ENCODE measurements at places on chromosomes 4 and X.

GRCh38 chr4:101418055-101418454 is 70.7 kb upstream of the PPP3CA start:
- peak; percentile 26 for DNase-seq

DNA sequence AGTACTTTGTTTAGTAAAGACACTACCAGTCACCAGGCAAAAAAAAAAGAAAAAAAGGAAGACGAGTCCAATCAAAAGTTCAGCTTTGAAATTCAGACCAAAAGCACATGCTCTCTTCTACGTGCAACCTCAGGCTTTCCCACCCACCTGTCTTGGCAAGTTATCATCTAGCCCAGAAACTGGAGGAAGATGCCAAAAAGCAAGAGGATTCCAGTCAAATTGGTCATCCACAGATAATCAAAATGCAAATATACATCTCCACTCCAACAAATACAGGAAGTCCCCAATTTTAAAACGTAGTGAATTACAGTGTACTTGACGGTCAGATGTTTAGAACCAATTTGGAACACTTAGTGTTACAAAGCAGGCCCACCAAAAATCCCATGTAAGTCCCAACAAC is 96.5 kb downstream of the PALLD start:
- DNase-seq, result no peak

- no peak for DNase-seq
These were observed 27.6 kb downstream of the FGFRL1 start for GRCh38 chr4:1038948-1039492.

GRCh38 chr4:169270810-169271691 is at the start of gene SH3RF1:
Gene SH3RF1, minus strand, starts transcription at chr4:169270956. Its CDS starts 1,744 bp downstream, at chr4:169269212.
- no peak for DNase-seq

- no peak for DNase-seq
These were observed 12.2 kb downstream of the SOD3 start for GRCh38 chr4:24807611-24808010.

GRCh38 chrX:120244395-120244734 is 6.2 kb upstream of the ZBTB33 start:
- no peak for DNase-seq

GRCh38 chrX:112704187-112704586 is 24.4 kb upstream of the LHFPL1 start:
- DNase-seq, result no peak

DNA sequence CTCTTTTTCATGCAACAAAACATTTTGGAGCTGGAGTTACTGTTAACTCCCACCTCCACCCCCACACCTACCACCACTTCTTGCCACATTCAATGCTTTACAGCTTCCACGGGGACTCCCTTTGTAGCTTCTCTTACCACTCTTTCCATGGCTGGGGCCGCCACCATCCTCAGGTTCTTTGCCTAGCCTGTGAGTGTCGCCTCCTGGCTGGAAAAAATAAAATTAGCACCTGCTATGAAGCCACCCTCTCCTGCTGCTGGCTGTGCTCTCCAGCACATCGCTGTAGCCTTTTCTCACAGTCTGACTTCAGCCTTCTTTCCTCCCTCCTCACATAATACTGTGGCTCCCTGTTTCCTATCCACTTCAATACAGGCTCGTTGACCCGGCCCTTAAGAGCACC is 114.4 kb downstream of the FRAS1 start:
- DNase-seq, result no peak

GRCh38 chr4:125808570-125808969 is 493.8 kb downstream of the FAT4 start:
- no peak for DNase-seq

GRCh38 chr4:154424810-154425484 is 66.7 kb downstream of the DCHS2 start:
- DNase-seq, result no peak

DNA sequence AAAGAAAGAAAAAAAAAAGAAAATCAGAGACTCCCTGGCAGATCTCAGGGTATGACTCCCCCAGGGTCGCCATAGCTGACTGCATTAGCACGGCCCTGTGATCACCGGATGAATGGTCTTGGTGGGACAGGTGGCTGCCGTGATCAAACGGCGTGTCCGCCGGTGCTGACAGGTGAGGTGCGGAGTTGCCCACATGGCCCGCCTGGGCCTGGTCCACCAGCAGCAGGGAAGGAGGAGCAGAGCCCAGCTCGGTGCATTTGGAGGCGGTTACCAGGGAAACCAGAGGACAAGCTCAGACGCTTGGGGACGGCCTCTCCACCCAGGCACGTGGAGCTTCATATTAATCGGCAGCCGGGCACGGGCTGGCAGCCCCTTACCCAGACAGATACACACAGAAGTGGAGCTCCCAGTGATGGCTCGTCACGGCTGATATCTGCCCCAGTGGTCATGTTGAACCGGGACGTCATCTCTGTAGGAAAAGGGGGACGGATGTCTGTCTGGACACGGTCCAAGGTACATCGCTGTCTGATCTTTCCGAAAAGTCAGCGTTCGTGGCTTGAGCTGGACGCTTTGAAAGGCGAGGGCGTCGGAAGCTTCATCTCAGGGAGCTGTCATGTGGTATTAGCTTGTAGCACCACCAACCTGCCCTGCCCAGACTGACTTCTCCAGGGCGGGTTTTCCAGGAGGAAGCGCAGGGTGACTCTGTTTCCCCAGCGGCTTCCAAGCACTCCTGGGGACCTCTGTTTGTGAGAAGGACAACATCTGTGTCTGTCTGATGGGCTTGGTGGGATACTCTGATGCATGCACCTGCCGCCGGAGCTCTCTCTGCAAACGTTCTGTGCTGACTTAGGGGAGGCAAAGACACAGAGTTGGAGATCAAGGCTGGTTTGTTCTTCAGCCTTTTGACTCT is 180.7 kb downstream of the CRLF2 start:
- DNase-seq, result no peak

GRCh38 chr4:952881-953573 is 20.3 kb downstream of the DGKQ start:
- no peak for DNase-seq

DNA sequence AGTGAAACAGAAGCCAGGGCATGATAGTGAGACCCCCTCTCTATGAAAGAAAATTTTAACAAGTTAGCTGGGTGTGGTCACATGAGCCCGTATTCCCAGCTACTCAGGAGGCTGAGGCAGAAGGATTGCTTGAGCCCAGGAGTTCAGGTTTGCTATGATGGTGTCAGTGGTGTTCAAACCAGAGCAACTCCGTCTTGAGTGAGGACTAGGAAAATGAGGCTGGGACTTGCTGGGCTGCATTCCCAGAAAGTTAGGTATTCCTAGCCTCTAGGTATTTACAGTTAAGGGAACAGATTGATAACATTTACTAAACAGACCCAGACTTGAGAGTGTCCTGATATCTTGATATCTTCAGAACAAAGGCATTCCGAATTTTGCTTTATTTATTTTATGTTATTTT is 37.0 kb upstream of the NOCT start:
- no peak for DNase-seq

DNA sequence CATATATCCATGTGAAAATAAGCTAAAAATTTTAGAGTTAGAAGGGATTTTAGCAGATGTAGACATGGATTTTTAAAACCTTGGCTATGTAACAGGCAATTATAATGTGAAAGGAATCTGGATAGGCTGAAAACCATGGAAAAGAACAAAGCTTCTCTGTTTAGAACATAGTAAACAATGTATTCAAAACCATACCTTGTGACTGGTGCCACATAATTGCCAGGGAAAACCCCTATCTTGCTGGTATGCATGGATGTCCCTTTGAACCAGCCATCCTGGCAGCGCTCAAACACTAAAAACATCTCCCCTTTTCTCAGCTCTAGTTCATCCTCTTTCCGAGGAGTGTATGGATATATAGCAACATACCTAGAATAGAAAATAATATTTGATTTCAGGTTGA is 110.6 kb upstream of the CBR4 start:
- DNase-seq, result no peak

GRCh38 chr4:41644288-41644914 is 104.1 kb downstream of the PHOX2B start:
- no peak for DNase-seq

DNA sequence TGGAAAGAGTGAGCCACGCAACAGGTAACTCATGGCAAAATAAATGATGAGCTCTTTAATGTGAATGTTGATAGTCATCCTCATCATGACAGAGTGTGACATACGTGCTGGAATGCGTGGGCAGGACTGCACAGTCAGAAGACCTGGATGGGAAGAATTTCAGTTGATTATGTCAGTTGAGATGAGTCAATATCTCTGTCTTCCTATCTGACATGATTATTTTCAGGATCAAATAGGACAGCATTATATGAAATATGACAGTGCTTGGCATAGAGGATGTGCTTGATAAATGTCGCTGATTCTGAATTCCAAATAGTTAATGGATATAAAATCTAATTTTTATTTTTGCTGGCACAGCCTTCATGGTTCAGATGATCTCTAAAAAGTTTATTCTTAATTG is 95.1 kb downstream of the IL15 start:
- no peak for DNase-seq

GRCh38 chrX:95907081-95907480 is 777.6 kb upstream of the DIAPH2 start:
- no peak for DNase-seq

DNA sequence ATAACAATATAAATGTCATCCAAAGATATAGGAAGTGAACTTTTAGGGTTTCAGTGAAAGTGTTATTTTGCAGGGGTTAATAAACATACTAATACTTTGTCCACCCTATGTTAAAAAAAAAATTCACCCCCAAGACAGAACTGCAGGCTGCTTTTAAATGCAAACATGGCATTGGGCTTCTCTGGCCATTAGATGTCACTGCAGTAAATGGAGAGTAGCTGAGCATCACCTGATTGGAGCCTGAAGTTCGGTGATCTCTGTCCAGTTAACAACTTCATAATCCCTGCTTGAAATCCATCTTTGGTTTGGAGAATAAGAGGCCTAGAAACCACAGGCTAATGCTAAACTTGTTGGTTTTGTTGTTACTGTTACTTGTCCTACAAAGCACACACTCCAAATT is 18.7 kb downstream of the SLC25A43 start:
- DNase-seq, result no peak

DNA sequence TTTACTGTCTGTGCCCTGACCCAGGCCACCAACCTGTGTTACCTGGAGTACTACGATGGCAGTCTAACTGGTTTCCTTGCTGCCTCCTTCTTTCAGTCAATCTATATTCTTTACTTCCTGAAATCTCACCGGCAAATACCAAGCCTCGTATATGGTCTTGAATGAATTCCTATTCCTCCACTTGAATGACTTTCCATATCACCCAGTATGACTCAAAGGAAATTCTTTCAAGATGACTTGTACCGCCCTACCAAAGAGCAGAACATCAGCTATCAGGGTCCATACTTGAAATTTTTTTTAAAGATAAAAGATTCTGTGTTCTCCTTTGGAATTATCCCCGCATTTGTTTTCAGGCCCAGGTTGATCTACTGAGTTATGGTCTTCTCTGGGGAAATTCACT is 378.0 kb downstream of the AFF2 start:
- no peak for DNase-seq

GRCh38 chr4:110368409-110368808 is 107.5 kb upstream of the ENPEP start:
- no peak for DNase-seq

- no peak for DNase-seq
These were observed 47.9 kb downstream of the EFNB1 start for GRCh38 chrX:68876731-68877130.

DNA sequence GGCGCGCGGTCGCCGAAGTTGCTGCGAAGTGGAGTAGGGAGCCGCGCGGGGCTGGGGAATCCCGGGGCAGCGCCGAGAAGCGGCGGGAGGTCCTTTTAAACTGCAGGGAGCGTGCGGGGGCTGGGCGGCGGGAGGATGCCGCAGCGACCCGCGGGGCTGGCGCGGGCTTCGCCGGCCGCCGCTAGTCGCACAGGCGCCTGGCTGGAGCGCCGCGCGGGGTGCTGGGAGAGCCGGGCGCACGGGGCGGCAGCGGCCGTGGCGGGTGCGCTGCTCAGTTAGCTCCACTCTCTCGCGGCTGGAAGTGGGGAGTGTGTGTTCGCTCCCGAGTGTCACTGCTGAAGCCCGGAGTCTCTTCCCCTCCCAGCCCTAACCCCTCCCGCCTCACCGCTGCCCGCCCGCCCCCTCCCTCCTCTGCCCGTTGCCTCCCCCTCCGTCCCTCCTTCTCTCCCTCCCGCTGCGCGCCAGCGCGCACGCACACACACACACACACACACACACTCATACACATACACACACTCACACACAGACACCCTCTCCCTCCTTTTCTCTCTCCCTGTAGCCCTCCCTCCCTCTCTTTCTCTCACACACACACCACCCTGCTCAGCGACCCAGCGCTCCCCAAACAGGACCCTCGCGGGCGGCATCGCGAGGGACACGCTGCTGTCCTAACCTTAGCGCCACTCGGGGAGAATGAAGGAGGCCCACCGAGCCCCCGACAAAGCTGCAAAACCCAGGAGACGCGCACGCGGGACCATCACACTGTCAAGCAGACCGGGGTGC is at the start of gene NDNF:
TSS of gene NDNF (minus strand) at position 312 of the 780 bp plus-strand sequence. CDS start 26,698 bp downstream, outside the sequence.
- peak; percentile 42 for DNase-seq

GRCh38 chr4:109738104-109738872 is 8.4 kb upstream of the PLA2G12A start:
- DNase-seq, result no peak

GRCh38 chr4:125529071-125529470 is 214.3 kb downstream of the FAT4 start:
- no peak for DNase-seq

DNA sequence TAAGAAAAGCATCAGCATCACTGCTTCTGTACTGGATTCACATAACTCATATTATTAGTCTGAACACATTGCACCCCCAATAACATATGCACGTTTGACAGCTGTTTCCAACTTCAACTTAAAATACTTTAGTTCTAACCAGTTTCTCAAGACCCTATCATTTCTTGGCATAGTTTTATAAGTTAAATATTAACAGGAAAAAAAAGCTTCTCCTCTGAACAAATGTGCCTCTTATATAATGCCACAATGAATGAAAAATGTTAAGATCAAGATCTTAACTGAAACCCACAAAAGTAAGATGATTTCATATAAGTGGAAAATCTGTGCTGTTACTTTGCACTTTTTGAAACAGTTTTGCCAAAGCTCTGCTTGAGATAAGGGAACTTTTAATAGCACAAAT is 652.8 kb upstream of the FAM241A start:
- DNase-seq, result no peak

- DNase-seq, result no peak
These were observed 898.2 kb downstream of the PCDH18 start for GRCh38 chr4:136634121-136634520.

DNA sequence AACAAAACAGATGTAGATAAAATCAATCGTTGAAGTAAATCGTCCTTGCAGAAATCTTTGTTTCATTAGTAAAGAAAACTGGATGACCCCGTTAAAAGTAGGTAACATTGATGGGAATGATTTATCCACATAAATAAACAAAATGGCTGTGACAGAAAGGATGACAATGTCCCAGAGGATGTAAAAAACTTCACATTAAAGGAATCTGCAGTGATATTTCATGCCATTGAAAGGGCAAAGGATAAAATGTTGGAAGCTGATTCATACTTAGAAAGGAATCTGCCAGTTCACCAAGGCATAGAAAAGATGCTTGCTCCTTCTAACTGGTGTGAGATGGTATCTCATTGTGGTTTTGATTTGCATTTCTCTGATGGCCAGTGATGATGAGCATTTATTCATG is 24.2 kb upstream of the EPGN start:
- DNase-seq, result no peak
